ENCODE measurements at places on chromosomes 16 and 17.

- no peak for DNase-seq
Measured at GRCh38 chr17:8448310-8448709, 12.6 kb downstream of the NDEL1 start.

GRCh38 chr16:22293137-22294106, 3.8 kb upstream of the POLR3E start:
- no peak for DNase-seq

GRCh38 chr16:4240624-4241023, 1.3 kb downstream of the SRL start:
- no peak for DNase-seq

DNA sequence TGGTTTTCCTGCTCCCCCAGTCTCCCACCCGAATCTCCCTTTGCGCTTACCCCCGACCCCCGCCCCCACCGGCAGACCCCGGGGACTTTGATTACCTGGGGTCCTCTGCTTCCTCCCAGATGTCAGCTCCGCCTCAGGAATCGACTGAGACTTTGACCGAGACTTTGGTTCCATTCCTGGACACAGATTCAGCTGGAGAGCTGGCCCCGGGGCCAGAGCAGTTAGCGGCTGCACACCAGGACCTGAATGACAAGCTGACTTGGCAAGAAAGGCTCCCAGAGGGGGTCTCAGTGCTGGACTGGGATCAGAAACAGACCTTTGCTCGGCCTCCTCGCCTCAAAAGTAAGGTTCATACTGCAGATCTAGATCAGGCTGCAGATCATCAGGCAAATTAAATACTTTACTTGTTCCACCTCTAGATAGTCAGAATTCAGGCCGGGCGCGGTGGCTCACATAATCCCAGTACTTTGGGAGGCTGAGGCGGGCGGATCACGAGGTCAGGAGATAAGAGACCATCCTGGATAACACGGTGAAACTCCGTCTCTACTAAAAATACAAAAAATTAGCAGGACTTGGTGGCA, 60.3 kb upstream of the FBXO47 start:
- no peak for DNase-seq

DNA sequence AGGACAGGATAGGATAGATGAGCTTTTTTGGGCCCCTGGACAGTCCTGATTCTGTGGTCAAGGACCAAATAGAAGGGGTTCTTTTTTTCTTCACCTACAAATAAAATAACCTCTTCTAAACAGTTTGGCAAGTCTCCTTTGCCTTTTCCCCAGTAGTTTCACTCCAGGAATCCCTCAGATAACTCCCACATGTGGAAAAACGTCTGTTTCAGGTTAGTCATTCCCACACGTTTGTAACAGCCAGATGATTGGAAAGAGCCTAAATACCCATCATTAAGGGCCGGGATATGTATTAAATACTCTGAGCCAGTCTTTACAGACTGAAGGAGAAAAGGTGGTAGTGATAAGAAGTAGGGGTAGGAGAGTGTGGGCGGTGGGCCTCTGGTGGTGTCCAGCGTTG, 58.3 kb downstream of the PLD6 start:
- DNase-seq, result no peak

GRCh38 chr17:17527534-17527933, 31.3 kb upstream of the RASD1 start:
- no peak for DNase-seq

DNA sequence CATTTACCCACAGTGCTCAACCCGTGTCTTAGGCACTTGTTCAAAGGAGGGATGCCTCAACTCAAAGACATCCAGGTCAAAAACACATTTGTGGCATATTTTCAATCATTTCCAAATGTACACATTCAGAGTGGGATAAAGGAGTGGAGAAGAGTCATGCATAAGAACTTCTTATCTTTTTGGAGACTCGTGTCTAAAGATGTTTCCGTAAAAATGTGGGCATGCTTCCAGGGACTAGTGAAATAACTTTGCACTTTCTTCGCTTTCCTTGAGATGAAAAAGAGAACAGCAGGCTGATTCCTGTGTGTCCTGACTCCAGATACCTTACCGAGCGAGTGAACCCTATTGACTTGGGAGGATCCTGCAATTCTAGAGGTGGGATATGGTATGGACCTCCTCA, 256.6 kb upstream of the KCNJ16 start:
- no peak for DNase-seq

DNA sequence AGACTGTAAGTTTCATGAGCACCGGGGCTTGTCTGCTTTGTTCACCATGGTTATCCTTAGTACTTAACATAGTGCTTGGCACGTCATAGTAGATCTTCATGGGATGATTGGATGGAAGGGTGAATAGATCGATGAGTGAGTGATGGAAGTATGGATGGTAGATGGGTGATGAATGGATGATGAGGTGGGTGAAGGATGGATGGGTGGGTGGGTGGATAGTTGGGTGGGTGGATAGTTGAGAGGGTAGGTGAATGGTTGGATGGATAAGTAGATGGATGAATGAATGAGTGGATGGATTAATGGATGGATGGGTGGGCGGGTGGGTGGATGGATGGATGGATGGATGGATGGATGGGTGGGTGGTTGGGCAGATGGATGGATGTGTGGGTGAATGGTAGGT, 133.2 kb upstream of the PLCG2 start:
- DNase-seq, result no peak

DNA sequence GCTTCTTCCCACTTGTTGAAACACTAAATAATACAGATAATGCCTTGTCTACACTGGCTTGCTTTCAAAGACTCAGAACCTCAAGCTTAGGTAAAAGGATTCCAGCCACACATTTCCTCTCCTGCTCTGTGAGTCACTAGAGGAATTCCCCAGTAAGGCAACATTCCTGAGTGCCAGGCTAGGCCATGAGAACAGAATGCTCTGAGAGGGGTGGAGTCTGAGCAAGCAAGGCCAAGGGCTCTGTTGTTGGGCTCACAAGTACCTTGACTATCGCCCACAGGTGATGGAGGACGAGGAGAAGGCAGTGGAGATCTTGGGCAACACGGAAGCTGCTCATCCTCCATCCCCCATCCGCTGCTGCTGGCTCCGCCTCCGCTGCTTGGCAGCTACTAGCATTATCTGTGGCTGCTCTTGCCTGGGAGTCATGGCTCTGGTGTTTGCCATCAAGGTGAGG, 6.7 kb upstream of the PHKG2 start:
- no peak for DNase-seq

- DNase-seq, result no peak
Measured at GRCh38 chr17:78571329-78571728, 5.9 kb downstream of the DNAH17 start.

- peak; percentile 31 for DNase-seq
Measured at GRCh38 chr17:80980397-80981061, 11.1 kb upstream of the CHMP6 start.

DNA sequence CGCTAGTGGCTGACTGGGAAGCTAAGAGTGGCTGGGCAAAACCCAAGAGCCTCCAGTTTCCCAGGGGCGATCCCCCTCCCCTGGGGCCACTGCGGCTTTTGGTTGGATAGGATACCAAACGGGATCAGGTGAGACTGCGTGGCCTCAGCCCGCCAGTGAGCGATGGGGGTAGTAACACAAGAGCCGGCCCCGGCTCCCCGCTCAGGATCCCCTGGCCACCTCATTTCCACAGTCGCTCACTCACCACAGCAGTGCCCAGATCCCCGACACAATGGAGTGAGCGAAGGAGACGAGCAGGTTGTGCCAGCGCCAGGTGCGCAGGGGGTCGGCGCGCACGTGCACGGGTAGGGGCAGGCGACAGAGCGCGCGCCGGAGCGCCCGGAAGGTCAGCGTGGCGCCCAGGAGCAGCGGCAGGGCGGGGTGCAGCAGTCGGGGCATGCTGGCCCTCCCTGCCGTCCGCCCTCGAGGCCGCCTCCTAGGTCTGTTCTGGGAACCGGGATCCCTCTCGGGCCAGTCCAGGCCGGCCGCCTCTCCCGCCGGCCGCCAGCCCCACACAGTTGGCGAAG, 290 bp downstream of the TLCD1 start:
- no peak for DNase-seq

DNA sequence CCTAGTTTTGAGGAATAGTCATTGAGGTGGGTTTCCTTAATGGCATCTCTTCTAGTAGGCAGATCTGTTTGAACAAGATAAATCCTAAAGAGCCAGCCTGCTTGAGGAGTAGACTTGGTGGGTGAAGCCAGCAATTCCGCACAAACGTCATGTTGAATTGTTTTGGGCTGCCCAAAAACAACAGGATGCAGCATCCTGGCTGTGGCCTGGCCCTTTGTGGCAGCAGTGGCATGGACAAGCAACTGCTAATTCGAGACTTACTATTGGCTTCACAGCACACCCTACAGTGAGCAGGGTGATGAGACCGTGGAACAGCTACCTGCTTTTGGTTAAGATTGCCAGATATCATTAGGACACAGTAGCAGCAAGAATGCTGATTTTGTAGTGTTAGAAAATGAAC, 9.3 kb upstream of the VPS4A start:
- DNase-seq, result no peak

- DNase-seq, result no peak
Measured at GRCh38 chr17:76137001-76137350, 4.1 kb downstream of the FOXJ1 start.

GRCh38 chr17:83115202-83115651, 35.8 kb downstream of the METRNL start:
- no peak for DNase-seq

GRCh38 chr16:87380881-87381280, 2.7 kb downstream of the FBXO31 start:
- DNase-seq, result no peak

GRCh38 chr17:5047446-5047845, 12.2 kb upstream of the SLC52A1 start:
- DNase-seq, result no peak

GRCh38 chr17:51891936-51892335, 266.6 kb downstream of the CA10 start:
- DNase-seq, result no peak

- no peak for DNase-seq
Measured at GRCh38 chr17:22703786-22704441, 1011.6 kb downstream of the KCNJ18 start.
